ENCODE measurements at places on chromosomes 2 and 18. TPM values are rescaled to one million over a fixed set of nuclear protein-coding genes. Genes with fewer than 3 reads are reported as not detected.

DNA sequence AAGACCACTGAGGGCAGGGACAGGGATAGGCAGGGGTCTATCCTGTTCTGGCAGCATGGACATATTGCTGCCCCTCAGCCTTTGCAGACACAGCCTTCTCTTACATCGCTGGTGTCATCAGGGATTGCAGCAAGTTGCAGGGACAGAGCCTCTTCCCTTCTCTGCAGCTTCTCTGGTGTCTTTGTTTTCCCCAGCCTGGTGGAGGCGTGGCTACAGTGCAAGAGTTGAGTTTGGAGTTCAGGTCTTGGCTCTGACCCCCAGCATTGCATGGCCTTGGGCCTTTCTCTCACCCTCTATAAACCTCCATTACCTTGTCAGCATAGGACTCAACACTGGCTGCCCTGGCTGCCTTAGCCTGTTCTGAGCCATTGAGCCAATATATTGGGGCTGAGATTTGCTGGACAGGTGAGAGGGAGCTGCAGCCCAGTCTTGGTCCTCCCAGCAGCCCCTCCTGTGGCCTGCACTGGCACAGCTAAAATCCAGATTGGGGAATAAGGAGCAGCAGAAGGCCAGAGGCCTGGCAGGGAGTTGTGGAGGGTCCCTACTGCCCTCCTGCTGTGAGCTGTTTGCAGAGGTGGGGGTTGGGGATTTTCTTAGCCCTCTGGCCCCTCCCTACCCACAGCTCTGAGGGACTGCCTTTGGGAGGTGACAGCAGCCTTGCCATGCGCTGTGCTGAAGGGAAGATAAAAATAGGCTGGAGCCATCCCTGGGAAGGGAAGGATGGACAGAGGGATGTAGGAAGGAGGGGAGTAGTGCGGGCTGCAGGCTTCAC is 22.8 kb downstream of the EHD3 start:
- DNase-seq: no peak

The UXS1 gene
- total RNA-seq: 60.0 TPM

- DNase-seq: no peak
These were observed 229.2 kb upstream of the RAB12 start for GRCh38 chr18:8380006-8380405.

DNA sequence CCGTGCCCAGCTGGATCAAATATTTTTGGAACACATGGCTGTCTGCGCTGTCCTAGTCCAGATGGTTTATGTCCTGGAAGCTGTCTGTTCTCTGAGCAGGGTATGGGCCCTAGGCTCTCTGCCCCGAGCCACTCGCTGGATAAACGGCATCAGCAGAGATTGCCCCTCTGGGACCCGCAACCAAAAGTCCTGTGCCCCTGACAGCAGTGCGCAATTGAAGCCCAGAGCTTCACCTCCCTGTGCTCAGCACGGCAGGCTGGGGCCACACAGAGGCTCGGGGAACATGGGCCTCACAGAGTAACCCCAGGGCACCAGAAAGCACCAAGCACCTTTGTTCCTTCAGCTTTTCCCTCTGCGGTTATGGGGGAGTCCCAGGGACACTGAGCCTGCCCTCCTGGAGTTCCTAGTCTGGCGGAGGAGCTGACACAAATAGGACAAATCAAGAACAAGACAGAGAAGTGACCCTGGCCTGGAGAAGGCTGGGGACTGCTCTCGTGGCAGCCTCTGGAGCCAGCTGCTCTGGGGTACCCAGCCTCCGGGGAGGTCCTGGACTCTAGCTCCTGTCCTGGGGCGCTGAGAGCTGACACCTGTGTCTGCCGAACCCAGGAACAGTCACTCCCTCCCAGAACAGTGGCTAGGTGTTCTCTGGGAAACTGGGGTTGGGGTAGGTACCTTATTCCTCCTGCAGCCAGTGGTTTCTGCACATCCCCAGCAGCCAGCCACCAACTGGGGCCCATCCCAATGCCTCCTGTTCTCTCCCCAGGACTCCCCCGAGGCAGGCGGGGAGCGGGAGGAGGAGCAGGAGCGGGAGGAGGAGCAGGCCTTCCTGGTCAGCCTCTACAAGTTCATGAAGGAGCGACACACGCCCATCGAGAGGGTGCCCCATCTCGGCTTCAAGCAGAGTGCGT is 12.3 kb downstream of the ARID5A start:
- no peak for DNase-seq

The TXNDC2 gene
- 0.12 TPM for total RNA-seq

- no peak for DNase-seq
These were observed 21.2 kb downstream of the SPP2 start for GRCh38 chr2:234071664-234072063.

DNA sequence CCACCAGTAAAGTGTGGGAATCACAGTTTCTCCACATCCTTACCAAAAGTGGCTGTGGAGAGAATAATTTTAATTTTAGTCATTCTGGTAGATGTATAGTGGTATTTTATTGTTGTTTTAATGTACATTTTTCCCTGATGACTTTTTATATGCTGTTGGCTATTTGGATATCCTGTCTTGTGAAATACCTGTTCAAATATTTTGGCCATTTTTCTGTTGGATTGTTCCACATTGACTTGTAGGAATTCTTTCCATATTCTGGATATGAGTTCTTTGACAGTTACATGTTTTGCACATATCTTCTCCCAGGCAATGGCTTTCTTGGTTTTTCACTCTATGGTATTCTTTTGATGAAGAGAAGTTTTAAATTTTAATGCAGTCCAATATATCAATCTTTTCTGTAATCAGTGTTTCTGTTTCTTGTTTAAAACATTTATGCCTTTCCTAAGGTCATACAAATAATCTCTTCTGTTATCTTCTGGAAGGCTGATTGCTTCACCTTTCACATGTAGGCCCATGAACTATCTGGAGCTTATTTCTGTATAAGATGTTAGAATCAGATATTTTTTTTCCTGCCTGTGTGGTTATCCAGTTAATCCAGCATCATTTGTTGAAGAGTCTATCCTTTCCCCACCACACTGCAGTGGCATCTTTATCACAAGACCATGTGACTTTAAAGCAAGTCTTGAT is 19.0 kb downstream of the AFTPH start:
- DNase-seq: no peak

The SF3B1 gene
- 230 TPM for total RNA-seq

DNA sequence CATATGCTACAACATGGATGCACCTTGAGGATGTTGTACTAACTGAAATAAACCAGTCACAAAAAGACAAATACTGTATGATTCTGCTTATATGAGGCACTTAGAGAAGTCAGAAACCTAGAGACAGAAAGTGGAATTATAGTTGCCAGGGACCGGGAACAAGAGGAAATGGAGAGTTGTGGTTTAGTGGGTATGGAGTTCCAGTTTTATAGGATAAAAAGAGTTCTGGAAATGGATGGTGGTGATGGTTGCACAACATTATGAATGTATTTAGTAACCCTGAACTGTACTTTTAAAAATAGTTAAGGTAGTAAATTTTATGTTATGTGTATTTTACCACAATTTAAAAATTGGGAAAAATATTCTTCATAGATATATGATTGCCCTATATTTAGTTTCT is 97.7 kb downstream of the DPP4 start:
- no peak for DNase-seq

- peak; percentile 34 for DNase-seq
These were observed 17.3 kb downstream of the PER2 start for GRCh38 chr2:238271061-238271554.

DNA sequence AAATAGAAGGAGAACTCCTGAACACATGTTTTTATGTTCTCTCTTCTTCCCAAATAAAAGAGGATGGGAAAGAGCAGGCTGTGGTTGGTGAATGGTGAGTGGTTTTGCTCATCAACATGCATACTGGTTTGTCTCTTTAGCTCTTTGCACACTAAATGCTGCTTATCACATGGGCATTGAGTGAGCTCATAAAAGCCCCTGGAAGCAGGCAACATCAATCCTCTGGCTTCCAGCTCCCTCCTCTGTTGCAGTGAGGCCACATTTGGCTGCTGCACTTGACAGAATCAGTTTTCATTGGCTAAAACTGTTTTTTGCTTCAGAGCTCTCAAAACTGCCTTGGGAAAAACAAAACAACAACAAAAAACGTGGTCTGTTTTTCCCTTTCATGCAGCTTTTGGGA is 1308.2 kb upstream of the NRXN1 start:
- DNase-seq: no peak

GRCh38 chr2:57943315-57943714 is 103.3 kb upstream of the VRK2 start:
- no peak for DNase-seq

The KCMF1 gene
- 64.2 TPM for total RNA-seq

The FAHD2A gene
- 19.4 TPM for total RNA-seq

GRCh38 chr2:237546876-237547395 is 19.4 kb upstream of the PRLH start:
- DNase-seq: no peak

- DNase-seq: no peak
These were observed 105.3 kb downstream of the COMMD1 start for GRCh38 chr2:62010632-62011256.

The CD226 gene
- 5.4 TPM for total RNA-seq

All from lower lobe of right lung (tissue), 2 donors.